ENCODE measurements at places on chromosomes 2 and 18.

GRCh38 chr2:144438801-144439631 lies 80.9 kb downstream of the ZEB2 start:
- no peak for DNase-seq

- no peak for DNase-seq
These were observed 177.8 kb downstream of the TMEM163 start for GRCh38 chr2:134540990-134541389.

- DNase-seq: no peak
These were observed 214.2 kb downstream of the ICOS start for GRCh38 chr2:204150721-204151120.

DNA sequence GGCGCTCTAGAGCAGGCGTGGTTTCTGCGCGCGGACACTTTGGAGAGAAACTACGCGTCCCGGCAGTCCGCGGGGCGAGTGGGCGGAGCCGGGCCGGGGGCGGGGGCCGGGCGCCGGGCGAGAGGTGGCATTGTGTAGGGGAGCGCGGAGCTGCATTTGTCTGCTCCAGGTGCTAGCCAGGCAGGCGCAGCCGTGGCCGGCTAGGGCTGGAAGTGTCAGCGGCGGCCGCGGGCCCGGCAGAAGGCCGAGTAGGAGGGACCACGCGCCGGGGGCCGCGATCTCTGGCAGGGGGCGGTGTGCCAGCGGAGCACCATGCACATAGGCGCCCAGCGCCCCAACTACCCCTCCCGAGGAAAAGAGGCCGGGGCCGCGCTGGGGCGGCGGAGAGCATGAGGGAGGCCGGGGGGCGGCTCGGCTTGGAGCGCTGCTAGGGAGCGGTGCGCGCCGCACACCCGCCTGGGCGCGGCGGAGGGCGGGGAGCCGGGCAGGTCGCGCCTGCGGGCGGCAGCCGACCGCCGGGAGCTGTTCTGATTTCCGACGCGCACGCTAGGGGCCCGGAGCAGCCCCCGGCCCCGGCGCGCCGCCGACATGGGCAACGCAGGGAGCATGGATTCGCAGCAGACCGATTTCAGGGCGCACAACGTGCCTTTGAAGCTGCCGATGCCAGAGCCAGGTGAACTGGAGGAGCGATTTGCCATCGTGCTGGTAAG lies at the start of gene FMNL2:
FMNL2 (plus strand) TSS at position 159 of the 710 bp plus-strand sequence.
- peak; percentile 51 for DNase-seq

DNA sequence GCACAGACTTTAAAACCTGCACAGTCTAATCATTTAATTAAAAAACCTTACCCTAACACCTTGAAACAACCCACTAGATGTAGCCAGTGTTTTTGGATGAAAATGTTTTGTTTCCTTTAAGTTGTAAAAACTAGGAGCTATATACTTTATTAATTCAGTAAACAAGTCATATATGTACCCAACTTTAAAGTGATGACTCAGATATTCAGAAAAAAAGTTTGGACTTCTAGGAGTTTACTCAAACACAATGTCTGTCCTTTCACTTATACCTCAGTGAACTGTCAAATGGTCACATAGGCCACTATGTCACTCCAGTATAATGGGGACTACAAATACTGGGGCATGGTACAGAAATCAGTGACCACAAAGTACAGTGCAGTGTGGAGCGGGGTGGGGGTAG lies 360.3 kb downstream of the LRRTM1 start:
- DNase-seq: no peak

DNA sequence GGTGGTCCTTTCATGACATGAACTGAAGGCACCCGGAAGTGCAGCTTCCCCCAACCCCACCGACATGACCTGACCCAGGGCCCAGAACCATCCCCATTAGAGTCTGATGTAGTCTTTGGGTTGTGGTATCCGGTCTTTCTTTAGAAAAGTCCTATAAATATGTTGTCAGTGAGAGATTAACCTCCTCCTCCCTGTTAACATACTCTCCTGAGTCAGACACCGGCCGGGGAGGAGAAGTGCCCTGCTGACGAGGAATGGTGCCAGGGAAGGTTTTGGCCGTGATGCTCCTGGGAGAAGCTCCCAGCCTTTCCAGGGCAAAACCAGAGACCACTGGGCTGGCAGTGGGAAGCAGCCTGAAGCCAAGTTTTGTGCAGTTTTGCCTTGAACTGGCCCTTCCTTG lies 109.0 kb downstream of the LAMA3 start:
- DNase-seq: no peak

DNA sequence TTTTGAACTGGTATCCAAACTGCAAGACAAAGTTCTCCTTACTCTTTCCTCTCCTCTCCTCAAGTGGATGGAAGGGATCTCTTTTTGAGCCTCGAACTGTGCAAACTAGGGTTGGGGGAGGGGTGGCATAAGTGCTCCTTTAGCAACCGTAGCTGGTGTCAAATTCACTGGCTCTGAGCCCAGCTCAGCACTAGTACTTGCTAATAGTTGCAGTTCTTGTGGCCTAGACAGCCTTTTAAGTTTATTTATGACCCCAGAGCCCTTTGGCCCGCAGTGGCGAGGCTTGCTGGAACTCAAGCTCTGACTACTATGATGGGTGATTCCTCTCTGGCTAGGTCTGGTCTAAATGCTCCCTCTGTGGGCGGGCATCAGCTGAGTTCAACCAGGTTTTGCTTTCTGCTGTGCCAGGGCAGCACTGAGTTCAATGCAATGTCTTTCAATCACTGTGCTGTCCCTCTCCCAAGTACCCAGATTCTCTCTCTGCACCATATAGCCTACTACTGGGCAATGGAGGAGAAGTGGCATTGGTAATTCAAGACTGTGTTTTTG lies 528.4 kb upstream of the SYT4 start:
- no peak for DNase-seq

GRCh38 chr2:235088496-235088921 lies 136.7 kb downstream of the SH3BP4 start:
- no peak for DNase-seq

GRCh38 chr2:24635181-24635580 lies 144.1 kb downstream of the NCOA1 start:
- no peak for DNase-seq

GRCh38 chr2:145753041-145753608 lies 1233.2 kb upstream of the ZEB2 start:
- DNase-seq: no peak

- DNase-seq: no peak
These were observed 31.4 kb downstream of the FOSL2 start for GRCh38 chr2:28423856-28424605.

DNA sequence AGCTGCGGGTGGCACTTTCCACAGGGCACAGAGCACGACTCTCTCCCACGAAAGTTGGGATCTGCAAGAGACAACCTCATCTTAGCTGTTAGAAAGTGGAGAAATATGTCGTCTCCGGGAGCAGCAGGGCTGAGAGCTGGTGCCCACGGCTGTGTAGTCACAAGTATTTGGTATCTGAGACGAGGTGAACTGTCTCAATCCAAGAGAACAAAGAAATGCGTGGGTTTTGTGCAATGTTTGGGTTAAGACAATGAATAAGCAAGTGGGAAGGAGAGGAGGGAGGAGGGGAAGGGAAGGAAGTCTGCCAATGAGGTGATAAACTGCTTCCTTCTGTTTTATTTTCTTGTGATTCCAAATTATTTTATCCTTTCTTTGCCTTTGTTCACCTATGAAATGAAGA lies 18.0 kb downstream of the DYTN start:
- no peak for DNase-seq
